IgD-negative memory B cell (primary cell): ENCODE measurements at places on chromosomes 2 and 18. TPM values are rescaled to one million over a fixed set of nuclear protein-coding genes. Genes with fewer than 3 reads are reported as not detected.

Gene POMC
- polyA plus RNA-seq, result 10.1 TPM

Gene C2orf15
- 2.0 TPM for polyA plus RNA-seq

Gene TLX2
- polyA plus RNA-seq, result not detected

Gene ANKRD30BL
- 0.64 TPM for polyA plus RNA-seq
